ENCODE measurements at places on chromosomes 5 and 9.
A peak's percentile ranks its signal among the peaks of the same experiment; 100 is the strongest.

- DNase-seq: no peak
Measured at GRCh38 chr9:122791872-122792669, 3.3 kb downstream of the OR5C1 start.

DNA sequence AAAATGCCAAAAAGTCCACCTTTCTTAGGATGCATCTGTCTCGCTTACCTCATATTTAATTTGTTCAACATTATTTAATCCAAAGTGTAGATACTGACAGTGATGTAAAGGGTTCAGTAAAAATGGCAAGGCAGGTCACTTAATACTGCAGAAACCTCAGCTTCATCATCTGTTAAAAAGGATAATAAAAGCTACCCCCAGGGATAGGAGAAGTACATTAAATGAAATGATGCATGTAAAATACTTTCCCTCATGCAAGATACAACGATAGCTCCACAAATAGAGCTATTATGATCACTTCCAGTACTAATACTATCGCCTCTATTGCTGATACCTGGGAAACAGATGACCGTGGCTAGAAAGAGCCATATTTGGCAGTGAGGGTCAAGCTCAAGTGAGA is 82.9 kb downstream of the SLC1A1 start:
- DNase-seq: no peak

GRCh38 chr9:113523421-113524141 is 60.1 kb downstream of the RGS3 start:
- DNase-seq: peak; percentile 76

GRCh38 chr5:97480313-97480712 is 297.3 kb upstream of the RIOK2 start:
- no peak for DNase-seq

- no peak for DNase-seq
Measured at GRCh38 chr5:138737494-138738265, 15.5 kb upstream of the CTNNA1 start.

DNA sequence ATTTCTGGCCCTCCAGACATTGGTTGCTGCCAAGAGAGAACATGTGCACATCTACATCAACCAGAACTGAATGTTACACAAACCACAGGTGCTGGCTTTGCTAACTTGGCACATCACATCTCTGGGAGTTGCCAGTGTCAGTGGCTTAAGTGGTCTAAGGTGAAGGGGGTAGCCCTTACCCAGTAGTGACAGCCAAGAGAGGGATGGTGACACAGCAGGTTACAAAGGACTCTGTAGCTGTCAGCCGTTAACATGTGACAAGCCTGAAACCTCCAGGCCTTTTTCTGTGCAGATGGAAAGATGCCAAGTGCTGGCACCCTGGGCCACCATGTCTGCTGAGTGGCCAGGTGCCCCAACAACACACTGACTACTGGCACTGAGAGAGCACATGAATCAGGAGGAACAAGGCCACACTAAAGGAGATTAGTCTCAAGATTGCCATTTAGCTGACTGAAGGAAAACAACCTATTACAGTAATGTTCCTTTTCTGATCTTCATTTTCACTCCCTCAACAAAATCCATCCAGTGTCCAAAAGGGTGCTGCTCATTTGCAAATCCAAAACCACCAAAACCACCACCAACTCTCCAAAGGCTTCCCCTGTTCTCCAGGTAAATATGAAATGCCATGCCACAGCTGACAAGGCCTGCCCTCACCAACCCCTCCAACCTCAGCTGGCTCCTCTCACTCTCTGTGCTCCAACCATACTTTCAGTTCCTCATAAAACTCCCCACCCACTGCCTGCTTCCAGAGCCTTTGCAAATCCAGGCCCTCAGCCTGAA is 20.2 kb downstream of the SIL1 start:
- no peak for DNase-seq
